ENCODE measurements at places on chromosomes 4 and X.

DNA sequence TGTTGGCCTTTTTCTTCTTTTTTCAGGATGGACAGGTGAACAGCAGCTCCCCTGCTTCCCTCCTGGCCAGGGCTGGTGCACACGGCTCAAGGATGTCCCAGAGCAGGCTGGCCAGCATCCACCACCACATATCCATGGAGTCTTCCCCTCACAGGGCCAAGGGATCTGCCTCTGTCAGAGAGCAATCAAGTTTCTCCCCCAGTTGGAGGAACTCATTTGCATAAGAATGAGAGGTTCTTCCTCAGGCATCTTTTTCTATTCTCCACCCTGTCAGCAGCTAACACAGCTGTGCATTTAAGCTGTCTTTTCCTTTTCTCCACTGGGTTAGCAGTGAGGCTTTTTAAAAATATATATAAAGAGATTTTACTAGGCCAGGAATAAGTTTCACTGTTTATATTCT is 143.8 kb downstream of the ANAPC10 start:
- DNase-seq, result no peak

DNA sequence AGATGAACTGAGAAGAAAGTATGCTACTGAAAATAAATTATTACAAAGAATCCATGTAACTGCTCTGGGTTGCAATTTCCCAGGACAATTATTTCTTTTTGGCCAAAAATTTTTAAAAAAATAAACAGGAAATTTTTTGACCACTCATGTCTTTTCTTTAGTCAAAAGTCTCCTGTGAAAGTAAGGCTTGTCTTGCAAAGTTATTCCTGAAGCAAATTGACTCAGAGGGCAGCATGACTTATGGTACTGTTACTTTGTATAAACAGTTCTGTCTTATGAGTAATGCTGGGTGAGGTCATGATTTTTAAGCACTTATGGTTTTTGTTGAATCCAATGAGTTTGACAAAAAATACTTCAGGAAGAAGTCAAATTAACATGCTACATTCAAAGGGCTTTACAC is 292.8 kb upstream of the ARSJ start:
- peak; percentile 95 for DNase-seq

- DNase-seq, result peak; percentile 23
Measured at GRCh38 chrX:129540722-129541184, 694 bp downstream of the OCRL start.

- DNase-seq, result peak; percentile 53
Measured at GRCh38 chr4:53478671-53479456, 101.4 kb downstream of the FIP1L1 start.

- no peak for DNase-seq
Measured at GRCh38 chr4:100379583-100380105, 138.2 kb downstream of the EMCN start.

- no peak for DNase-seq
Measured at GRCh38 chr4:2246384-2247127, 4.6 kb upstream of the HAUS3 start.

GRCh38 chr4:110361921-110362320 is 114.0 kb upstream of the ENPEP start:
- no peak for DNase-seq

DNA sequence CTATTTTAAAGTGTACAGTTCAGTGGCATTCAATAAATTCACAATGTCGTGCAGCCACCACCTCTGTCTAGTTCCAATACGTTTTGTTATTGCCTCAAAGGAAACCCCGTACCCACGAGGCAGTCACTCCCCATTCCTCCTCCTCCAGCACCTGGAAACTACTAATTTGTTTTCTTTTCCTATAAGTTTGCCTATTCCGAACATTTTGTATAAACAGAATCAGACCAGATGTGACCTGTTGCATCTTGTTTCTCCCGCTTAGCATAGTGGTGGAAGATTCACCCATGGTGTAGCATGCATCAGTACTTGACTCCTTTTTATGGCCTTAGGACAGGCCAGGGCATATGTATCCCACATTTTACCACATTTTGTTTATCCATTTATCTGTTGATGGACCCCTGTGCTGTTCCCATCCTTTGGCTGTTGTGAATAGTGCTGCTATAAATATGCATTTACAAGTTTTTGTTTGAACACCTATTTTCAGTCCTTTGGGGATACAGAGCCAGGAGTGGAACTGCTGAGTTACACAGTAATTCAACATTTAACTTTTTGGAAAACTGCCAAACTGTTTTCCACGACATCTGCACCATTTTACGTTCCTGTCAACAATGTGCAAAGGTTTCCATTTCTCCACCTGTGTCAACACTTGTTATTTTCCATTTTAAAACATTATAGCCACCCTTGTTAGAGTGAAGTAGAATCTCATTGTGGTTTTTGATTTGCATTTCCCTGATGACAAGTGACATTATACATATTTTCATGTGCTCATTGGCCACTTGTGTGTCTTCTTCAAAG is 57.8 kb upstream of the STX18 start:
- DNase-seq, result no peak

GRCh38 chrX:95764972-95765451 is 919.6 kb upstream of the DIAPH2 start:
- DNase-seq, result peak; percentile 69

- DNase-seq, result no peak
Measured at GRCh38 chr4:62439051-62439450, 1238.9 kb downstream of the ADGRL3 start.

GRCh38 chr4:152971053-152971452 is 34.9 kb downstream of the FHDC1 start:
- DNase-seq, result no peak
